Fibroblast of lung (primary cell): ENCODE measurements at places on chromosomes 3 and 15. TPM values are rescaled to one million over a fixed set of nuclear protein-coding genes. Genes with fewer than 3 reads are reported as not detected.

CPN2 gene
- polyA plus RNA-seq, result not detected in 2 replicates

GRCh38 chr15:66774001-66774814 lies 72.2 kb downstream of the SMAD6 start:
- DNase-seq, result peak; percentile 71

GRCh38 chr15:59160880-59161593 lies 45.6 kb upstream of the LDHAL6B start:
- no peak for DNase-seq

GRCh38 chr3:28042707-28043106 lies 198.7 kb upstream of the CMC1 start:
- no peak for DNase-seq

DNA sequence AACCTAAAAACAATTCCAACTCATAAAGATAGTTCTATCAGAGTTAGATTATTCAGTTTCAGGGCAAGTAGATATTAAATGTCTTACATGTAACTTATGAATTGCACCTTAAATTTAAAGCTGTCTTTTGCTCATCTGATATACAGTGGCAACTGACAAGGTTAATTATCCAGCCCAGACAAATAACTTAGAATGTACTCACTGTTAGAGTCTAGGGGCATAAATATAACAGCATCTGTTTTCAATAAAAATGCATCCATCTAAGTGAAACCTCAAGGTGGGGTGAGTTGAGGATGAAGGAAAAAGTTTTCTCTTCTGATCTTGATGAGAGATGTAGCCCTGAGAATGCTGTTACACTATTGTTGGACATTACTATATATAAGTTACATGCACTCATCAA lies 112.6 kb downstream of the FBN1 start:
- DNase-seq, result no peak
